ENCODE measurements at places on chromosomes 3 and 15. TPM values are rescaled to one million over a fixed set of nuclear protein-coding genes. Genes with fewer than 3 reads are reported as not detected.

The CHDH gene
- polyA plus RNA-seq, result 2.3 TPM

The MELTF gene
- 1.4 TPM for polyA plus RNA-seq

DNA sequence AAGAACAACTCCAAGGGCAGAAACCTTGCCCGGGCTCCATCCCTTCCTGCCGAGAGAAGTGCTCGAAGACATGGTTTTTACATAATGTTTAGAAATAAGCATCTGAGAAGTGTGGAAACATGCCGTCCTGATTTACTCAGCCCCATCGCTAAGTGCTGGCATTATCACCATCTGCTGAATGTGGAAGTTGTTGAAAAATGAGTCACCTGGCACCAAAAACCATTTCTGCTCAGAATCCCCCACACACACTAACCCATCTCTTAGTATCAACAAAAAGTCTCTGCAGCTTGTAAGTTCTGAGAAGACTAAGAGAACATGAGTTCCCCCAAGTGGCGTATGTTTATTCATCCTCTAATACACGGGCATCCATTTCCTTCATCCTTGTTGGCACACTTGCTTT is 51.0 kb upstream of the ARL8B start:
- DNase-seq, result no peak

GRCh38 chr3:154229217-154229590 is 95.1 kb downstream of the DHX36 start:
- DNase-seq, result no peak

DNA sequence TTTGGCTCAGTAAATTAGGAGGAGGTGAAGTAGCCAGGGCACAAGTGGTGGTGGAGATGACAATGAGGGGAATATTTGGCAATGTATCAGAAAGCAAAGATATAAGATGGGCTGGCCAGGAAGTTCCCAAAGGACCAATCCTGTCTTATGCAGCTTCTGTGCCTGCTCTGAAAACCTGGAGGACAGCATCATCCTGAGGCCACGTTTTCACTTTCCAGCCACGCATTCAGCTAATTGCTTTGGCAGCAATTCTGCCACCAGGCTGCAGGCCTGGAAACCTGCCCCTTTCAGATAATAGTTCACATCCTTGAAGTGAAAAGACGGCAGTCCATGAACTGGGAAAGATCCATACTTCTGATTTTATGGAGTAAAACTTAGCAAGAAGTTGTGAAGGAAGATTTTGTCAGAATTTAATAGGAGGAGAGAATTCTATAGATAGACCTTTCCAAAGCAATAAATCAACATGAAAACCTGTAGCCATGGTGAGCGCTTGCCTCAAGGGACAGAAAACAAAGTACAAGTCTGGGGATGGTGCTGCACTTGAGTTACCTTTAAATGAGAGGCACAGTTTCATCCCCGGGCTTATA is 682.5 kb downstream of the GRM7 start:
- no peak for DNase-seq

GRCh38 chr3:83769791-83770663 is 1188.8 kb upstream of the CADM2 start:
- no peak for DNase-seq

DNA sequence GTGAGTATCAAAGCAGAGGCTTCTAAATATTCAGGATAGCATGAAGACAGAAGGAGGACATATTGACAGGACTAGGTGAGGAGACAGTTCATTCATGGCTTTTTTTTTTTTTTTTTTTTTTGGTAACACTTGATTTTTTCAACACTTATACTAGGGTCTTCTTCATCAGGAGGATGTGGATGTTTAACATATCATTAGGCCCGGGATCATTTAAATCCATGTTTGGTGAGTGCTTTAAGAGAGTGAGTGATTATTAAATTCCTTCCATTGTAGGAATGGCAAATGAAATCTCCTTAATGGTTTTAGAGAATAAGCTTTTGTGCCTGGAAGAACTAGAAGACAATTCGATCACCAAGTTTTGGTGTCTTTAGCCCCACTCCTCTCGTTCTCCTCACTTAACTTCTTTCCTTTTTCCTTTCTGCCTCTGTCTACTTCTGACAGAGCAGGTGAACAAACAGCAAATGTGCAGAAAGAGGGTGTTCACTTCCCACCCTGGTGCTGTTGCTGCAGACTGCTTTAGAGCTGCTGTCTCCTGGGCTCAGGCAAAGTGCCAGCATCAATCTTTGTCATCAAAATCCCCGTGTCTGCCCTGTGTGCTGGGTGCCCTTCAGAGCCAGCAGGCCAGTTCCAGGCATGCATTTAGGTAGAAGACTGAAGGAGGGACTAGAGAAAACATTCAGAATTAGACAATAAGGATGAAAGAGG is 35.6 kb upstream of the RAB11A start:
- no peak for DNase-seq

DNA sequence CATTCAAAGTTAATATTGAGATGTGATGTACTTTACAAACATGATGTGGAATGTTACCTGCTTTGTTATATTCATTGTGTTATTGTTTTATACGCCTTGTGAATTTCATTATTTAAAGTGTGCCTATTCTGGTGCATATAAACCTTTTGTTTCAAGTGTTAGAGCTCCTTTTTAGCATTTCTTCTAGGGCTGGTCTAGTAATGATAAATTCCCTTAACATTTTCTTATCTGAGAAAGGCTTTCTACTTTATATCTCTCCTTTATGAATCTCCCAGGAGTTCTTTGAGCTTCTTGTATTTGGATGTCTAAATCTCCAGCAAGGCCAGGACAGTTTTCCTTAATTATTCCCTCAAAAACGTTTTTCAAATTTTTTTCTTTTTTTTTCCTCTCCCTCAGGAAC is 1005.6 kb downstream of the IGSF11 start:
- no peak for DNase-seq

DNA sequence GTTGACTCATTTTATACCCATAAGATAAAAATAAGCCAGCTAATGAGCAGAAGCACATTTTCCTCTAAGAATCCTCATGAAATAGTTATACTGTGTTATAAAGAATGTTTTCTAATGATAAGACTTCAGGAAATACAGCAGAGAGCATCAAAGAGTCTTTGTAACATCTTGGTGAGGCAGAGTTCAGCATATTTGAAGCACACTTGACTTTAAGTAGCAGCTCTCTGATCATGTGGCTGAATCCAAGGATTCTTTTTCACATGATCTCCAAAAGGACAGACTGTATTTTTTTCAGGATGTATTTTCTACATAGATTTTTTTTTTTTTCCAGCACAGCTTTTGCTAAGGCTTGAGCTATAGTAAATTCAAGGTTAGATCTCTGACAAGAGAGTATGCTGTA is 195.1 kb downstream of the SI start:
- DNase-seq, result no peak

DNA sequence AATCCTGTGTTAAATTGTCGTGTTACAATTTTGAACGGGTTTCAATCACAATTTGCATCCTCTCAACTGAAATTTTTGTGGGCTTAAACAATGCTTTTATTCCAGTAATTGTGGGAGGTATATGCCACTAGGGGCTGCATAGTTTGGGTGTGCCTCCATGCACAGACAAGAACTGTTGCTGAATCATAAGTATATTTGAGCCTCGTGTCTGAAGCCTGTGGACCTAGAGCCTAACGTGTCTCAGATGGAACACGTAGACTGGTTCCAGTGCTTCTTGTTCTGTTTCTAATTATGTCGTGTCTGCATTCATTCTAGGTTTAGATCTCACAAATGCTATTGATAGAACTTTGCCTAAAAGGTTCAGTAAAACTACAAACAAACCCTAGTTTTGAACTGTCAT is 363.4 kb downstream of the RBMS3 start:
- no peak for DNase-seq

DNA sequence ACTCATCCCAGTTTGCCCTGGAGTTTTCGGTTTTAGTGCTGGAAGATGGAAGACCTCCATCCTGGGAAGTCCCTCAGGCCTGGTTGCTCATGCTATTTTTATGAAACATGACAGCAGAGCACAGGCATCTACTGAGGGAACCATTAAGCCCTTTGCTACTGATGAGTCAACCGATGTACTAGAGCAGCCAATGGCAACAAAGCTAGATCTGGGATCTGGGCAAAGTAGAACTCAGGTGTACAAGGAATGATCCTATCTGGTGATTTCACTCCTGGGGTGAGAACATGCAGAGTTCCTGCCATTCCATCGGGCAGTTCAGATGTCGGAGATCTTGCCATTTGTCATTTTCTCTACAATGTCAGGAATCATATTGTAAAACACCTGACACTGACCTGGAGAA is 166.2 kb upstream of the NSMCE3 start:
- DNase-seq, result no peak

DNA sequence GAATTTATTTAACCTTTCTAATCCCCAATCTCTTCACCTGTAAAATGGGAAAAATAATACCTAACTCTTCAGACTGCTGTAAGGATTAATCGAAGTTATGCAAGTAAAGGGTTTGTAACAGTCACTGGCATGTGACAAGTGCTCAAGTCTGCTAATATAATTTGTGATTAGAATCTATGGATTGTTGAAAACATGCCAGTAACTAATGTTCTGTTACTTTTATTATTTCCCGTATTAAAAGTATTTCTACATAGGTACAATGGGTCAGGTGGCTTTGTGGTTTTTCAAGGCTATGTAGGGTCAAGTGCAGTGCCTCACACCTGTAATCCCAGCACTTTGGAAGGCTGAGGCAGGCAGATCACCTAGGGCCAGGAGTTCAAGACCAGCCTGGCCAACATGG is 29.4 kb downstream of the ULK4 start:
- DNase-seq, result no peak

GRCh38 chr3:122105626-122106025 is 50.5 kb downstream of the CD86 start:
- DNase-seq, result no peak

GRCh38 chr3:183714622-183715021 is 17.0 kb downstream of the YEATS2 start:
- DNase-seq, result no peak

DNA sequence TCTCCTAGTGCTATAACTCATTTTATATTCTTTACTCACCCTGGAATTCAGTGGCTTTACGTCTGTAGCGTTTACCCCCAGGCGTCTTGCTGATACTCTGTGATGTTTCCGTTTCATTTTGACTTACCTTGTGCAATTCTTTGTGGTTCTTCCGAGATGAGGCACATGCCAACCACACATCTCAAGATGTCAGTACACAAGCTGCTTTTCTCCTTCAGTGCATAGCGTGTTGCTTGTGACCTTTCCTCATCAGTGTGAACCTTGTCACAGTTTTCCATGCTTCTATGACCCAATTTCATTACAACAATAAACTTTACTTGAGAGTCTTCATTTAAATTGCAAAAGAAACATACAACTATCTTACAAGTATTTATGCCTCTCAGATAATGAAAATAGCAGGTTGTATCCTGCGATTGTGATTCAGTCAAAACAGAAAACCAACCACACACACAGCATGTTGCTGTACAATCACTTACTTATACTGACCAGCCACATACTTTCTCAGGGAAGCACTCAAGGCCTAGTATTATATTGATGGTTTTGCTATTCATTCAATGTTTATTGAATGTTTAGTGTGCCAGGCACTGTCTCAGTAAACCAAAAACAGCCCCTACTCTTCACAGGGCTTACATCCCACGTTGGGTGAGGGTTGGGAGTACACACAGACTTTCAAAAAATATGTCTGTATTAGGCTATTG is 4.6 kb upstream of the TBL1XR1 start:
- DNase-seq, result no peak

- no peak for DNase-seq
Measured at GRCh38 chr3:146217324-146217723, 33.6 kb downstream of the PLSCR4 start.

- no peak for DNase-seq
Measured at GRCh38 chr3:117596503-117596902, 886.9 kb downstream of the TUSC7 start.

DNA sequence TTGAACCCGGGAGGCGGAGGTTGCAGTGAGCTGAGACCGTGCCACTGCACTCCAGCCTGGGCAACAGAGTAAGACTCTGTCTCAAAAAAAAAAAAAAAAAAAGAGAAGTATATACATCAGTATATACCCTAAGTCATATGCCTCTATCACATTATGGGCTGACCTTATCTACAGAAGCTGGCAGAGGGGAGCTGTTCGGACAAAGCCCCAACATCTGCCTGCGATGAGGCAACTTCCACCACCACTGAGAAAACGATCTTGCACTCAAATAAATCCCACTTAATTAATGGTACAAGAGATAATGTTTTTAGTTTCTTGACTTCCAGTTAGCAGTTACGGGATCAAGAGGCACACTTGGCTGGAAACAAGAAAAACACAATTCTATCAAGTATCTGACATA is 2.2 kb downstream of the GLT8D1 start:
- DNase-seq, result no peak
